ENCODE measurements at places on chromosomes 1 and 21. TPM values are rescaled to one million over a fixed set of nuclear protein-coding genes. Genes with fewer than 3 reads are reported as not detected.
A peak's percentile ranks its signal among the peaks of the same experiment; 100 is the strongest.

Gene DCST1
- total RNA-seq = not detected

Gene OR2T35
- not detected for total RNA-seq

Gene DPT
- not detected for total RNA-seq

Gene FAAH
- 12.8 TPM for total RNA-seq

Gene CR1L
- not detected for total RNA-seq

Gene ATG4C
- 8.0 TPM for total RNA-seq

- no peak for DNase-seq
These were observed 103.8 kb downstream of the DMRTB1 start for GRCh38 chr1:53562981-53563379.

- DNase-seq = no peak
These were observed 677 bp downstream of the PRKAA2 start for GRCh38 chr1:56645677-56646305.

- DNase-seq = no peak
These were observed 76.1 kb upstream of the JAK1 start for GRCh38 chr1:65042467-65042866.

DNA sequence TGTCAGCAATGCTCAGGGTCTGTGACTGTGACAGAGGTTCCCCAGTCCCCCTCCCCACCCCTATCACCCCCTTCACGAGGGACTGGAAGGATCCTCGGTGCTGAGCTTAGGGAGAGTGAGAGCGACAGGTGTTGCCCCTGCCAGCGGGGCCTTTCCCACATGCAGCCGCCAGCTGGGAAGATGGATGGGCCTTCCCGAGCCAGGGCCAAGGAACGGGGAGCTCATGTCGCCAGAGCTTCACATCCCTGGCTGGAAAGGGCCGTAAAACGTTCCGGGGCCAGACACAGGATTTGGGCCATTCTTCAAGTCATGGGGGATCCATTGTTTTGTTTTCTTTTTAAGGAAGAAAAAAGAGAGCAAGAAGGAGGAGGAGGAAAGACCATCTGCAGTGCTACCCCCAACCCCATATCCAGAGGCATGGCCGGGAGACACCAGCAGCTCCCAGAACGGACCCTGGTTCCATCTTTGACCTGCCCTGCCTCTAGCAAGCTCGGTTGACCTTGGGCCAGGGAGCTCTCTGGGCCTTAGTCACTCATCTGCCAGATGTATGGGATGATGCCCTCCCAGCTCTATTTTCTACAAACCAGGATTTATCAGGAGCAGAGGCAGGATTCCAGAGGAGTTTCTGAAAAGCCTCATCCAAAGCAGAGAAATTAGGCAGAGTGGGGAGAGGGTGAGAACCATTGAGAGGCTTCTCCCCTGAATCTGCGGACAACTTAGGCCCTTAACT lies 54.1 kb downstream of the TAS1R2 start:
- no peak for DNase-seq

DNA sequence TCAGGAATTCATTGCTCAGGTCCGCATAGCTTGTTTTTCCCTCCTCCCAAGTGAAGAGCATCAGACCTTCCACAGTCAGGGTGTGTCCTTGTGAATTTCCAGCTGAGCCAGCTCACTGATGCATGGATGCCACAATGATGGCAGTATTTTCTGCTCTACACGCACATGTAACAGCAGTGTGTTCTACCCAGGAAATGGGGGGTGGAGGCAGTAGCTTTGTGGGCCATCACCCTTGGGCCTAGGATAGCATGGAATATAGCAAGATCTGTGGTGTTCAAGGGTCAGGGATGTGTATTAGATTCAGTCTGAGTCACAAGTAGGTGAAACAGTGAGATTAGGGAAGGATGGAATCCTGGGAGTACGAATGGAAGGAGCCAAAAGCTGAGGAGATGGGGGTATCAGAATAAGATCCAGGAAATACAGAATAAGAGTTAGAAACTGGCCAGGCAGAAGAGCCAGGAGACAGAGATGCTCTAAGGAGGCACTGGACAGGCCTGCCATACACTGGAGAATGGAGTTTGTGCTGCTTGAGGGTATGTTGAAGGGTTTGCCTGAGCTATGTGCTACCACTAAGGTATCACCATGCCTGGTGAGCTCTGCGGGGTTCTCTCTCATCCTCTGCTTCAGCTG lies 90.6 kb upstream of the CNIH3 start:
- no peak for DNase-seq

- DNase-seq = no peak
These were observed 16.2 kb downstream of the HSD11B1 start for GRCh38 chr1:209720826-209721225.

DNA sequence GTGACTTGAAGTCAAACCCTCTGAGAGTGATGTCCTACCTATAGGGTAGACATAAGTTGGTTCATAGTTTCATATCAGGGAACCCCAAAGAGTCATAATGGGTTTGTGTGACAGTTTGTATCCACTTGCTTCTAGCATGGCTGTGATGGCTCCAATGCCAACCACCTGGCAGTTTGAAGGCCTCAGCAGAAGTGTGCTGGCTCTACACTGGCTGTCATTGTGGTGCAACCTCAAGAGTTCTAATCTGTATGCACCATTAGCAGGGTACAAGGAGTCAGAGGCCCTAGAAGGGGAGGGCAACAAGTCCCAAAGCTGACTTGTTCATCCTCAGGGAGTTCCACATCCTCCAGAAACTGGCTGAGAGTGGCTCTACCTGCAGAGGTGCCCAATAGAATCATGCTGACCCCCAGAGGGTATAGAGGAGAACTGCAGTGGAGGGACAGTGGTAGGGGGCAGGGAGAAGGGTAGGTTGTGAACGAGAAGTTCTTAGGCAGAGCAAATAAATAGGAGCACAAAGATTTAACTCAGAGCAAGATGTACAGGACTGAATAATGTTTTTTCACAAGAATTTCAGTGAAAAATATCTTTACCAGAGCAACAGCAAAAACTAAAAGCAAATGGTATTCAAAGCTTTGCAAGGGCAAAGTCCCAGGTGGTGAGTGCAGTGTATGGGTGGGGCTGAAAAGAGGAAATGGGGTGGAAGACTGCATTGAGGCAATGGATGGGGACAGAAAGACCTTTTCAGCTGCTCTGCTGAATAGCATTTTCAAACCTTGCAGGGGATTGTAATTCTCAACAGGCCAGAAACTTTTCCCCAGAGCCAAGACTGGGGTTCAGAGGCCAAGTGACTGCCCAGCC lies 3.2 kb downstream of the FCRL2 start:
- DNase-seq = no peak

DNA sequence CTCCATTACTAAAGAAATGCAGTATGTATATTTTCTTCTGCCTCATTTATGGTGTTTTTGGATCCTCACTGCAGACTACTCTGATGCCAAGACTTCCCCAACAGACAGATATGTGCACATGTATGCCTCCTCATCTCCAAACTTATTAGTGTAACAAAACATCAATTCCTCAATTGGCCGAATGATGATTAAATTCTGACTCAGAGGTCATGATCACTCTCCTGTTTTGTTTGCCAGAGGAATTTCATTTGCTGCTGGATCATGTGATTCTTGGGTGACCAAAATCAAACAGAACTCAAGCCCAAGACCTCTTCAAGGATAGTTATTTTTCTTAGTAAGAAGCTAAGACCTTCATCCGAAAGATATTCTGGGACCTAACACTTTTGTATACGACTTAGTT lies 227.6 kb downstream of the LMO4 start:
- DNase-seq = no peak

GRCh38 chr1:6653436-6654290 lies 29.0 kb downstream of the THAP3 start:
- peak; percentile 78 for DNase-seq

DNA sequence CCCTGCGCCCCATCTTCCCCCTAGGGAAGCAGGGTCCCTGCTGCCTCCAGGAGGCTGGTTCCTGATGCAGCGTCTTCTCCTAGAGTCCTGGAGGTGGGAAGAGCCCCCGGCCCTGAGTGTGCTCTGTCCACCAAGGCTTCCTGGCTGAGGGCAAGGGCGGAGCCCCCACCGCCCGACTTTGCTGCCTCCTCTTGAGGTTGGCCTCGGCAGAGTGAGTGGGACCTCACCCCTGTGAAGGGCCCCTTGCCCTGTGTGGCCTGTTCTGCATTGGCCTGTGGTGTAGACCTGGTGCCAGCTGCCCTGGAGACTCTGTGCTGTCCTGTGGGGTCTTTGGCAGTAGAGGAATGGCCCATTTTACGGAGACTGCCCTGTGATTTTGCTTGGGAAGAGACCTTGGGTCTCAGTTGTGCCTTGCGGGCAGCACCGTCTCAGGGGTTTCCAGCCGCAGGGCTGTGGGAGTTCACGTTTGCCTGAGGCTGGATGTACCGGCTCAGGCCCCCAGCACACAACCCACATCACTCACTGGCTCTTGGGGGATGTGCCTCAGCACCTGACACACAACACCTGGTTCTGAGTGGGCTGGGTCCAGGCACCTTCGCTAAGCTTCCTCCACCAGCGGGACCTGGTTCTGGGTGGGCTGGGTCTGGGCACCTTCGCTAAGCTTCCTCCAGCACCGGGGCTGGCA lies 73.6 kb downstream of the SKI start:
- no peak for DNase-seq

GRCh38 chr1:21822349-21822748 lies 10.3 kb downstream of the LDLRAD2 start:
- DNase-seq = no peak

GRCh38 chr1:41530411-41530810 lies 45.9 kb upstream of the EDN2 start:
- no peak for DNase-seq

- no peak for DNase-seq
These were observed 103.8 kb downstream of the SPATA17 start for GRCh38 chr1:217734973-217735372.

GRCh38 chr1:223730479-223731132 lies 18.3 kb downstream of the CAPN2 start:
- no peak for DNase-seq

DNA sequence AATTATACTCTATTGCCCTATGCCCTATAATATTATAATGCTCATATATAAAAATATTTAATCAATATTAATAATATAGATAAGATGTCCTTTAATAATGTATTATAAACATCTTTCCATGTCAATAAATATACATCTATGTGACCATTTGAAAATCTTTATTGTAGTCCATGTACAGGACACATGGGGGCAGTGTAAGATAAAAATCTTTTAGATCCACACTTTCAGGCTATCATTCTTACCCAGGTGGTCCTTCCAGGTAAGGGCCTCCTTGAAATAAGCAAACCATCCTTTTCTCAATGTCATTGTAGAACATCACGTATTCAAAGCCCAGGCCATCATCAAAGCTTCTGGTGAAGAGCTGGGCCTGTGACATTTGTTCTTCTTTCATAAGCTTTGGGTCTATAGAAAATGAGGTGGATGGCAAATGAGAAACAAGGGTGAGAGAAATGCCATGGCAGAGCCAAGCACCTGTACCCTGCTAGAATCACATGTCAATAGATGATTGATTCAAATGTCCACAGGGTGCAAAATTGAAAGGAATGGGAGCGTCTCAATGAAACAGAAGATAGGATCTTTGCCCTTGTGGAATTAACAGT lies 20.2 kb downstream of the THEM4 start:
- DNase-seq = no peak

- no peak for DNase-seq
These were observed 122.7 kb downstream of the UCHL5 start for GRCh38 chr1:192936313-192937018.

GRCh38 chr1:19208710-19209438 lies 1.2 kb downstream of the UBR4 start:
- no peak for DNase-seq

- no peak for DNase-seq
These were observed 1.7 kb upstream of the IBA57 start for GRCh38 chr1:228163776-228164519.

DNA sequence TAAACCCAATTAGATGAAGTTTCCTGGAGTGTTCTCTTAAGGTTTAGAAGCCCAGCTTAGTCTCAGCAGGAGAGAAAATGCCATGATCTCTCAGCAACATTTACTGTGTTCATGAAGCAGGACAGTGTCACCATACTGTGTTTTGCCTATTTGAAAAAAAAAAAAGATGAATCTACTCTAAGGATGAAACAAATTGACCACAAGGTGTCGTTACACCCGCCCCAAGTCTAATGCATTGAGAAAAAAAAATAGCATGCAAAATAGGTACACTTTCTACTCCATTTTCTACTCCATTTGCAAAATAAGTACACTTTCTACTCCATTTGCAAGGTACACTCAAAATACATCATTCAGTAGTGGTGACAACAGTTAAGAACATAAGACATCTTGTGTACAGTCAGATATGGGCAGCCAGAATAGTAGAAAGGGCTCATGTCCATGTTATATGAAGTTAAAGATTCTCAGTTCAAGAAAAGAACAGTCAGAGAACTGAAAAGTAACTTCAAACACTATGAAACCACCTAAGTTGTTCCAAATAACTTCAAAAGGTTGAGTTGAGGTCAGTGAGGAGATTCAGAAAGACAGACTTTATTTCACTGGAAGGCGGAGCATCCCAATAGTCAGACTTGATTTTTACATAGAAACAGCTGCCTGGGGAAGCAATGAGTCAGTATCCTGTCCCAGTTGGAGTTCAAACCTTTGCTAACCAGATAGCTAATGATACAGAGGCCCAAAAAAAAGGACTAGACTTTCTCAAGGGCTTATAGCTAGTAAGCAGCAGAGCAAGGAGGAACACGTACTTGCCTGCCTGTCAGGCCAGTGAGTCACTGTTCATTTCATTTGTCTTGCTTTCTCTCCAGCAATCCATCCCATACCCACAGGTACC lies 13.3 kb downstream of the PLPPR5 start:
- peak; percentile 94 for DNase-seq

- DNase-seq = no peak
These were observed 11.2 kb downstream of the TMEM9 start for GRCh38 chr1:201142849-201143725.

DNA sequence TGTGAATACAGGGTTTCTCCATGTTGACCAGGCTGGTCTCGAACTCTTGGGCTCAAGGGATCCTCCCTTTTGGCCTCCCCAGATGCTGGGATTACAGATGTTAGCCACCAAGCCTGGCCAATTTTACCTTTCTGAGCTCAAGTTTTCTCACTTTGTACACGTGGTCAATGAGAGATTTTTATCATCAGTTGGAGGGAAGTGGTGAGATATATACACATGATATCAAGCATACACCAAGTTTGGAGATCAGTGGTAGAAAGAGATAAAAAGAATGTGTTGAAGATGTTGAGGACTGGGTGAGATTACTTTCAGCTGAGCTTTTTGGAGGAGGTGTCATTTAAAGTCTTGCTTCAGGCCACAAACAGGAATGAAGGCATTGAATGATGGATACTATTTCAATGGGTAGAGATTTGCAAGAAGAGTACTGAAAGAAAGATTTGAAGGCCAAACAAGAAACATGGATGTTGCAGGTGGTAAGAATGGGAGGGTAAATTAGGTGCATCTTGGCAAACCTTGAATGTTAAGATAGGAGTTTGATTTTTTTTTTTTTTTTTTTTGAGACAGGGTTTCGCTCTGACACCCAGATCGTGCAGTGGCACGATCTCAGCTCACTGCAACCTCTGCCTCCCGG lies 3.0 kb upstream of the SESN2 start:
- no peak for DNase-seq

DNA sequence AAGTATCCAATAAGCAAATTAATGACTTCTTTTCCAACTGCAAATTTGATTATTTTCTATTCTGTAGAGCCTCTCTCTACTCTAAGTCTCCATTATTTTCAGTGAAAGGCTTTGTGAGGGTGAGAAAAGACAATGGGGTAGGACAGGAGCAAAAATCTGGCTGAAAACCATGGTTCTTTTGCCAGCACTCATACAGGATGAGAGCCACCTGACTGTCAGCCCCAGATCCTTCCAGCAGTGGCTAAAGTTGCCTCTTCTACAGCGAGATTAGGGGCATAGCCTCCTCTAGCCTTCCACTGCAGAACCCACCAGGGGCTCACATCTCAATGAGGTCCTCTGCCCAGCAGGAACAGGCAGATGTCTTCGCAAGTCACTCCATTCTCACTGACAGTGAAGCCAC lies 23.7 kb downstream of the NMNAT2 start:
- no peak for DNase-seq

GRCh38 chr1:26820784-26821269 lies 5.7 kb upstream of the ZDHHC18 start:
- no peak for DNase-seq

All from epithelial cell of proximal tubule (primary cell).